Iris pigment epithelial cell (primary cell): ENCODE measurements at places on chromosomes 11 and 22.
A peak's percentile ranks its signal among the peaks of the same experiment; 100 is the strongest.

DNA sequence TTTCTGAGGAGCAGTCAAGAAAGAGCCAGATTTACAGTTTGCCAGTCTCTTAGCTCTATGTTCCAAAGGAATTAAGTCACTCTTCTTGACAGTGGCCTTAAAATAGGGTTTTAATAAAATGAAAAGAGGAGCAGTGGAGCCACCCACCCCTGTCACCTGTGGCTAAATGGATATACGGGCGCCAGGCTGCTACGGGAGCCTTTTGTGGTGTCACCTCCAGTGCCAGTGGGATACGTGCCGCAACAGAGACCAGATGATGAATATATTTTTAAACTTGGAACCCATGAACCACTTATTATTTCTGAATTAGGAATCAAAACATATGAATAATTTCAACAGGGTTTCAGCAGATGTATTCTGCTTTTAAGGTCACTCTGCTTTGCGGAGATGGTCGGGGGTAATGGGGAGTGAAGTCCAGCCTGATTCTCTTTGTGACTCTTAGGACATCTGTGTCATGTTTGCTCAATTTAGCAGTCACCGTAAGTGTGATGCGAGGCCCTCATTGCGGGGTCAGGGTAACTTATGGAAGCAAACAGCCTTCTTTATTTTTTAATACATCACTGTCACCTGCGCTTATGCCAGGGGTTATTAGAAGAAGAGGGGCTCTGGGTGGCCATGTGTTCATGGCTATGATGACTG, 64.3 kb downstream of the ZBTB16 start:
- no peak for DNase-seq

DNA sequence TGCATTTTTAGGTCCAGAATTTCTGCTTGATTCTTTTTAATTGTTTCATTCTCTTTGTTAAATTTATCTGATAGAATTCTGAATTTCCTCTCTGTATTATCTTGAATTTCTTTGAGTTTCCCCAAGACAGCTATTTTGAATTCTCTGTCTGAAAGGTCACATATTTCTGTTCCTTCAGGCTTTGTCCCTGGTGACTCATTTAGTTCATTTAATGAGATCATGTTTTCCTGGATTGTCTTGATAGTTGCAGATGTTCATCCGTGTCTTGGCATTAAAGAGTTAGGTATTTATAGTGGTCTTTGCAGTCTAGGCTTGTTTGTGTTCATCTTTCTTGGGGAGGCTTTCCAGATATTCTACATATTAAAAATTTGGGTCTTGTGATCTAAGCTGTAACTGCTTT, 694.8 kb upstream of the CCDC179 start:
- DNase-seq = peak; percentile 82

- DNase-seq = peak; percentile 89
Observed at GRCh38 chr11:72483412-72484186, 49.3 kb upstream of the CLPB start.

DNA sequence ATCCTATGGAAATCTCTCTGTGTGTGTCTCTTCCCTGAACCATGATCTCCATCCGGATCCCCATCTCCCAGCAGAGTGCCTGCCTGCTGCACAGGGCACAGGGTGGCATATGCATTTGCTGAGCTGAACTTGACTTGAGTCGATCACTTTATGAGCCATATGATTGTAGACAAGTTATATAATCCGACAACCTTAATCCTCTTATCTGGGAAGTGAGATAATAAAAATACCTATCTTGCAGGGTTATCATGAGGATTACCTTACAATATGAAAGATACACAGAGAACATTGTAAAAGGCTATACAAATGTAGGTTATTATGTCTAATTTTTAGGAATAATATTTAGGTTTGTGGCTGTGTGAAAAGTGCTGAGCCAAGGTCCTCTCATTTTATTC, 124.5 kb downstream of the ST3GAL4 start:
- no peak for DNase-seq

GRCh38 chr11:123738374-123738773, 3.1 kb downstream of the ZNF202 start:
- no peak for DNase-seq
